ENCODE measurements at places on chromosomes 13 and 19. TPM values are rescaled to one million over a fixed set of nuclear protein-coding genes. Genes with fewer than 3 reads are reported as not detected.

DNA sequence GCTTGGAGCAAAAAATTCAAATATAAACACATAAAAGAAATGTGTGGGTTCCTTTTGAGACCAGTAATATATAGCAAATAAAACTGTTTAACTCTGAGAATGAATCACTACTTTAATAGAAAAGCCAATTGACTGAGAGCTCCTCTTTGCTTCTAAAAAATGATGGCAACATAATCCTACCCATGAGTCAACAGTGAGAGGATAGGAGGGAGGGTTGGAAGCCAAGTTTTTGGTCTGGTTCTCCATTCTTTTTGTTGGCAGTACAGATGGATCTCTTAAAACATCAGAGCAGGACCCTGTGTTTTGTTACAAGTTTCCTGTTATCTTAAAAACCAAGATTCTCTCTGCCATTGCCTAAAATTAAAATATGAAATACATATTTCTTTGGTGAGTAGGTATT, 50.0 kb upstream of the POSTN start:
- no peak for DNase-seq

- DNase-seq: no peak
Measured at GRCh38 chr13:102718746-102719145, 23.9 kb upstream of the METTL21C start.

DNA sequence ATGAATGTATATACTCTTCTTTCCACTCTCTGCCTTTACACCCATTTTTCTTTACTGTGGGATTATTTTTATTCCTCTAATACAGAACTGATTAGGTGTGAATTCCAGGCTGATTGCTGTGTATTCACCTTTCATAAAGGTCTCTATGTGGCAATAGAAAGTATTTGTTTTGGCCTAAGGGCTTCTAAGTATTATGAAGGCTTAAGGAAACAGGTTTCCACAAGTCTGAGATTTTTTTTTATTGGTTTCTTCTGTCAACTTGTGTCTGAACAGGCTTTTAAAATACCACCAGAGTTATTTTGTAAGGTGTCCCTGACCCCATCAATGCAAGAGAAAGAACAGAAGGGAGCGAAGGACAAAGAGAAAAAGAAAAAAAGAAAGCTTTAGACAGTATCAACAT, 1102.0 kb upstream of the SPRY2 start:
- DNase-seq: no peak

- DNase-seq: no peak
Measured at GRCh38 chr13:21364916-21365315, 94.2 kb downstream of the ZDHHC20 start.

GRCh38 chr19:11375143-11375948, 880 bp downstream of the SWSAP1 start:
- no peak for DNase-seq

DNA sequence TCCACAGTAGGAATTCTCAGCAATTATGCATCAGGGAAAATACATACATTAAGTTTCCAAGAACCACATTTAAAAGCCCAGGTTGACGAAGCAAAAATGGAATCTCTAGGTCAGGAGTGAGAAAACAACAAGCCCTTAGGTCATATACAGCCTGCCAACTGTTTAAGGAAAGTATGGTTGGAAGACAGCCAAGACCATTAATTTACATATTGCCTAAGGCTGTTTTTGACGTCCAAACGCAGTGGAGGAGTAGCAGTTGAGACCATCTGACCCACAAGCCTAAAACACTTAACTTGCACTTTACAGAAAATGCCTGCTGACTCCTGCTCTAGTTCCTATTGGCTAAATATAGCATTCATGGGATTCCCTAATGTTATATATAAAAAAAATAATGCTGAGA, 299.0 kb downstream of the ITGBL1 start:
- DNase-seq: no peak

GRCh38 chr13:100098445-100099116, 9.7 kb downstream of the PCCA start:
- no peak for DNase-seq

DNA sequence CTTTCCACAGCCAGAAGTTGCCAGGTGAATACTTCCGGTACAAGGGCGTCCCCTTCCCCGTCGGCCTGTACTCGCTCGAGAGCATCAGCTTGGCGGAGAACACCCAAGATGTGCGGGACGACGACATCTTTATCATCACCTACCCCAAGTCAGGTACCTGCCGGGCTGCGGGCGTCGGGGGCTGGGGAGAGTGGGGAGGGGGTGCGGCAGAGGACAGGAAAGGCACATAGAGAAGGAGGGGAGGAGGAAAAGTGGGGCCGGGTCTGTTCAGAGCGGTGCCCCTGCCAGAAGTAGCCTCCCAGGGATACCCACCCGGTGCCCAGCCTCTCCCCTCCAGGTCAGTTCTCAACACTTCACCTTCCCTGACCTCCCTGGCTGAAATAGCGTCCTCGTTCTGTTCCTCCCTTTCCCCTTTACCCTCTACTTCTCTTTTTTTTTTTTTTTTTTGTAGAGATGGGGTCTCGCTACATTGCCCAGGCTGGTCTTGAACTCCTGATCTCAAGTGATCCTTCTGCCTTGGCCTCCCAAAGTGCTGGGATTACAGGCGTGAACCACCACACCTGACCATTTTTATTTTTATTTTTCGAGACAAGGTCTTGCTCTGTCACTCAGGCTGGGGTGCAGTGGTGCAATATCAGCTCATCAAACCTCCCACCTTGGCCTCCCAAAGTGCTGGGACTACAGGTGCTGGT, 24.1 kb downstream of the SULT2B1 start:
- no peak for DNase-seq

DNA sequence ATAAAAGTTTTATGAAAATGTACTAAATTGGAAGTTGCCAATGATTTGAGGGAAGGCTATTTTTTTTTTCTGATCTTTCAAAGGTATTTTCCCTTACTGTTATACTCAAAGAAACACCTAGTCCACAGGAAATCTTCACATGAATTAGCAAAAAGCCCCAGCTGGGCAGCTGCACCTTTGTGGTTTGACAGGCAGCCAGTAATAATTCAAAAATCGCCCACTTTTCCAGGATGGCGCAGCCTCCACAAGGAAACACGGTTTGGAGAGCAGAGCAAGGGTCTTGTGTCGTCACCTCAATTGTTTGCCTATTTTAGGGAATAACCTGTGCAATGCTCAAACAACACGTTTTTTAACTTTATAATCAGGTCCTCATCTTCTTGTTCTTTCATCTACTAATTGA, 324.9 kb upstream of the GPC6 start:
- DNase-seq: no peak

PRKCG gene
- total RNA-seq: 0.15 TPM

CCNA1 gene
- 0.27 TPM for total RNA-seq

GAPDHS gene
- total RNA-seq: not detected

PRR19 gene
- total RNA-seq: 0.24 TPM

CEACAM8 gene
- total RNA-seq: not detected

KLF5 gene
- 7.0 TPM for total RNA-seq
